ENCODE measurements at places on chromosomes 5 and 9.

- no peak for DNase-seq
These were observed 223.8 kb upstream of the S1PR3 start for GRCh38 chr9:88767504-88767790.

- no peak for DNase-seq
These were observed 73.6 kb upstream of the RETREG1 start for GRCh38 chr5:16690243-16690852.

- DNase-seq = no peak
These were observed 1067.0 kb downstream of the CDH18 start for GRCh38 chr5:18920966-18921365.

- no peak for DNase-seq
These were observed 74.5 kb downstream of the PTCD2 start for GRCh38 chr5:72394688-72395087.

DNA sequence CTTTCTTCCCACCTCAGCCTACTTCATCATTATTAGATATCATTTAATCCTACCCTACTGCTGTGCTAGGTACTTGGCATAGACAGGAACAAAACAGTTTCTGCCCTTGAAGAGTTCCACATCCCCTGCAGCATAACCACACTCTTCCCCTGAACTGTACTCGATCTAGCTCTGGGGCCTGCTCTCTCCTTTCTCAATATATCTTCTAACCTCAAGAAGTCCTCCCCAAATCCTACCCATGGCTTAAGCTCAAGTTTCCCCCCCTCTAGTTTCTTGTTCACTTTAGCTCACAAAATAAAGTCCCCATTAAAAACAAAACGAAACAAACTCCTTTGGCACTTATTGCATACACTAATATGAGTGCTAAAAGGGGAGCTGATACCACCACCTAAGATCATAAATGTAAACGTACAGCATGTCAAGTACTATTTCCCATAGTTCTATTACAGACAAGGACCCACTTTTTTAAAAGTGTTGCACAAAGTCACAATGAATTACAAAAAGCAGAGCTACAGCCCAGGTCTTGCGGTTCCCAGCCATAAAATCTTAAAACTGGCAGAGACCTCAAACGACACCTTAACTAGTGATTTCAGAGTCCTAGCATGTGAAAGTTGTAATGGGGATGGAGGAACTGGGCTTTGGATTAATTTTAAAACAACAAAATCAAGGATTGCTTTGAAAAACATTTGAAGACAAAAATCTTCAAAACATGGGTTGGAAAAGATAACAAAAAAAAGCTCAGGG, 80.7 kb downstream of the PTPDC1 start:
- no peak for DNase-seq

DNA sequence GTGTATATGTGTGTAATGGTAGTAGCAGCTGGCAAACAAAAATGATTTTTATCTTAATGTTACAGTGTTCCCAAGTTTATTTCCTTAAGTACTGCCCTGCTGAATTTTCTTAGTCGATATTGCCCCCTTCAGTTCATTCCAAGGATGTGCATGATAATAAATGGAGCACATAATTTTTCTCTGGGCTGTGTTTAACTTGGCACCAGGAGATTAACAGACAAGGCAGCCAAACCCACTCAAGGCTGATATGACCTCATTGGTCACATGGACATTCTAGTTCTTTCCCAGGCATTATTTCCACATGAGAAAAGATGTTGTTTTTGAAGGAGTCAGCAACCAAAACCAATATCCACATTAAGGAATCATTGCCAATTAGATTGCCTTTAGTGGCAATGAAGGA, 61.8 kb downstream of the COX7C start:
- peak; percentile 26 for DNase-seq

- no peak for DNase-seq
These were observed 23.4 kb downstream of the WWC1 start for GRCh38 chr5:168314735-168315411.

DNA sequence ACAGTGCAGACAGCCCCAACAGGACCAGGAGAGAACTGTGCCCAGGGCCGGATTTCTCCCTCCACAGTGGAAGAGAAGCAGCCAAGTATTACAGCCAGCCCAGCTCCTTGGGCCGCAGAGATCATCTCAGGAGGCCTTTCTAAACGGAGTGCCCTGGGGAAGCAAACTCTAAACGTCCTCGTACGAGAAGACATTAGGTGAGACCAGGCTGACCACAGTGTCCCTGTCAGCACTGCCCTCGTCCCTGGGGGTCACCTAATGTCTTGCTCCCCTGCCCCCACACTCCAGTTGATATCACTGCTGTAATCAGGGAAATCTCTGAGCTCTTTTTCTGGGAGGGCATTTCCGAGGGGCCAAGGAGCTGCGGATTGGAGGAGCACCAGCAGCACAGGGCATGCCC, 6.5 kb downstream of the QRFP start:
- DNase-seq = no peak

Data from bone marrow (tissue), 2 donors.